Hepatocyte (in vitro differentiated cells): ENCODE measurements at places on chromosomes 6 and 20.

- DNase-seq, result no peak
These were observed 6.9 kb downstream of the SGK2 start for GRCh38 chr20:43565758-43566104.

GRCh38 chr6:155543166-155543847 lies 87.7 kb upstream of the NOX3 start:
- DNase-seq, result no peak

DNA sequence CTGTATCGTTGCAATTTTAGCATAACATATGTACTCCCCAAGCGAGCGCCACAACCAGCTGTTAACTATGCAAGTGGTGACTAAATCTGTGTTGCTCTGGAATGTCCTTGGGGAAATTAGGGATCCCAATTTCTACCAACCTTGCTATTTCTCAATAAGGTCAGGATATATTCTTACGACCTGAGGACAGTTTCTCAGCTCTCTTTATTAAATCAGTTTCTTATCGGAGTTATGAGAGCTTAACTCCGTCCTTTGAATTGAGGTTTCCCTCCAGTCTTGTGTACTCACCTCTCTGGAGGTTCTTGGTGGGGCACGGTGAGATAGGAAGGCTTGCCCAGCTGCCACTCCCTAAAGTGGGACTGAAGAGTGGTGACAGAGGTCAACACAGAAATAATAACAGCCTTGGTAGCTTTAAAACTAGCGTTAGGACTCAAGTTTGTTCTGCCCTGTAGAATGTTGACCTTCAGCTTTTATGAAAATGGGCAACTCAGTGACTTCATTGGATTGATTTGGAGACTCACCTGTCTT lies 694 bp downstream of the MRPS18B start:
- DNase-seq, result no peak

- DNase-seq, result no peak
These were observed 15.6 kb upstream of the MAPRE1 start for GRCh38 chr20:32804022-32804715.

DNA sequence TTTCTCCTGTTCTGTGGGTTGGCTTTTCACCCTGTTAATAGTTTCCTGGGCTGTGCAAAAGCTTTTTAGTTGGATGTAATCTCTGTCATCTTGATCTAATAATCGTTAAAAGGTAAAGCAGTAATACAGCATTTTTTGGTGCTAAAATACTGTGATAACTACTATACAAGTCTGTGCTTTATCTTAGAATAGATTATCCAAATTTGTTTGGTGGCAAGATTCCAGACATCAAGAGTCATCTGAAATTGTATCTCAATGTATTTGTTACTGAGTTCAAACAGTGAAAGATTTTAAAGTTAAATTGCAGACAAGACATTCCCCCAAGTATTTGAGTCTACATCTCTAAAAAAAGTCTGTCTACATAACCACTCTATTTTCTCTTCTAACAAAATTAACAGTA lies 18.8 kb downstream of the TBPL1 start:
- DNase-seq, result no peak

GRCh38 chr20:63808964-63809674 lies 21.9 kb downstream of the ZBTB46 start:
- no peak for DNase-seq

GRCh38 chr6:41777551-41778285 lies 2.0 kb downstream of the FRS3 start:
- DNase-seq, result no peak

DNA sequence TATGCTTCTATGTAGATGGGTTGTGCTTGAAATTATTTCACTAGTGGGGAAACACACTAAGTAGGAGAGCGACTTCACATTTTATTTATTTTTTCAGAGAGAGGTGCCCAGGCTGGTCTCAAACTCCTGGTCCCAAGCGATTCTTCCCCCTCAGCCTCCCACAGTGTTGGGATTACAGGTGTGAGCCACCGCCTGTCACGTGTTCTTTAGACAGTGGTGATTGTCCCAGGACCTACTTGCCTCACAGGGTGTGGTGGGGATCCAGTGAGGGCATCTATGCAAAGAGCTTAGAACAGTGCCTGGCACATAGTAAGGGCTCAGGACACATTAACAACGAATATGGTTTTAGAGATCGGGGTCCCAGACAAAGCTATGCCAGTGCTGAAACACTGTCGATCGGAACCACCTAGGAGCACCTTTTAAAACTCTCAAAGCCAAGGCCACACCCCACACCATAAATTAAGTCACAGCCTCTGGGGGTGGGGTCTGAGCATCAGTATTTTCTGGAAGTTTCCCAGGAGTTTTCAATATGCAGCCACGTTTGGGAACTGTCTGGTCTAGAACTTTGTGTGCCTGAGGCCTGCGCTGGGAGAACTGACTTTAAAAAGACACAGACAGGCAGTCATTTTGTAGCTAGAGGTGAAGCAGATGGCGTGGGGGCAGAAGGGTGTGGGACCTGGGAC lies 4.8 kb upstream of the BCAS4 start:
- no peak for DNase-seq

DNA sequence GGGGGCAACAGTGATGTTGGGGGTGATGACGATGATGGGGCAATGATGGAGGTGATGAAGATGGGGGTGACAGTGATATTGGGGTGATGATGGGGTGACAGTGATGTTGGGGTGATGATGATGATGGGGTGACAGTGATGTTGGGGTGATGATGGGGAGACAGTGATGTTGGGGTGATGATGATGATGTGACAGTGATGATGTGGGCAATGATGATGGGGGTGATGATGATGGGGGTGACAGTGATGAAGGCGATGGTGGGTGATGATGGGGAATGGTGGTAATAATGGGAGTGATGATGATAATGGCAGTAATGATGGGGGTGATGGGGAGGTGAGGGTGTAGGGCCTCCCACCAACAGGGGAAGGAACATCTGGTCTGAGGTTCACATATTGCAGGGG lies 150.6 kb downstream of the ERMARD start:
- DNase-seq, result no peak

GRCh38 chr6:167462514-167463312 lies 137.8 kb downstream of the TTLL2 start:
- no peak for DNase-seq

DNA sequence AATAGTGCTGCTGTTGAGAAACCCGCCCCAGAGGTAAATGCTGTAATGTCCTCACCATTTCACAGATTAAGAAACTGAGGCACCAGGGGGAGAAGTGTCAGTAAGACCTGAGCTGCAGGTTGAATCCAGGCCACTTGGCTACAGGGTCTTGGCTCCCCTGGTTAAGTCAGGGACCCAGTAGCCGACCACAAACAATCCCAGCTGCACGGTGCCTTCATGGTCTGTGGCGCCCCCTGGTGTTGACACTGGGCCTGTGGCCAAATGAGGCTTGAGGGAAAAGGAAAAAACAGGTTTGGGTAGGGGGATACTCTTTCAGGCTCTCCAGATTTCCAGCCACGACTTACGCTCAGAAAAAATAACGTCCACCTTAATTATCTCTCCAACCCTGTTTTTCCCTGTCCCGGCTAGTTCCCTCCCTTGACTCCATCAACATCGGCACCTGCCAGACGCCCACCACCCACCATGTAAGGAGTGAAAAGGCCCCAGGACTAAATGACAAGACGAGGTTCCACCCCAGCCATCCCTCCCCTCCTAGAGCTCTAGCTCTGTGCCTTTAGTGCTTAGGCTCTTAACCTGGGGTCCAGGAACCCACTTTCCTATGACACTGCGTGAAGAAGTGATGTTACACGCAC lies 47.7 kb upstream of the POLR1H start:
- no peak for DNase-seq
